Caco-2 (cell line): ENCODE measurements at places on chromosomes 16 and 17. TPM values are rescaled to one million over a fixed set of nuclear protein-coding genes. Genes with fewer than 3 reads are reported as not detected.

Gene WNT3
- 8.7 and 8.8 TPM in 2 replicates for total RNA-seq

Gene PRKAR1A
- total RNA-seq: 160 and 170 TPM in 2 replicates

Gene HNF1B
- 36.9 TPM in 2 replicates for total RNA-seq

Gene OR3A3
- total RNA-seq: not detected in 2 replicates

Gene XYLT1
- 12.5 and 12.8 TPM in 2 replicates for total RNA-seq

Gene TBC1D3
- not detected in 2 replicates for total RNA-seq

Gene C17orf107
- 0.86 and 1.0 TPM in 2 replicates for total RNA-seq

Gene TMIGD1
- total RNA-seq: not detected in 2 replicates

GRCh38 chr16:72876221-72876620 is 171.7 kb downstream of the ZFHX3 start:
- DNase-seq: no peak
- peak overlapping the region; percentile 100 for H3K27ac ChIP-seq
- peaks cover 50% of the 10 kb centered on the region for H3K4me1 ChIP-seq

GRCh38 chr17:82092094-82092586 is 5.9 kb downstream of the FASN start:
- no peak overlapping the region for H3K27ac ChIP-seq
- H3K4me3 ChIP-seq: no peak overlapping the region
- H3K36me3 ChIP-seq: peaks cover 24% of the 10 kb centered on the region
- no peaks in the 10 kb centered on the region for H3K27me3 ChIP-seq
- H3K4me1 ChIP-seq: peaks cover 11% of the 10 kb centered on the region
- no peak for DNase-seq

DNA sequence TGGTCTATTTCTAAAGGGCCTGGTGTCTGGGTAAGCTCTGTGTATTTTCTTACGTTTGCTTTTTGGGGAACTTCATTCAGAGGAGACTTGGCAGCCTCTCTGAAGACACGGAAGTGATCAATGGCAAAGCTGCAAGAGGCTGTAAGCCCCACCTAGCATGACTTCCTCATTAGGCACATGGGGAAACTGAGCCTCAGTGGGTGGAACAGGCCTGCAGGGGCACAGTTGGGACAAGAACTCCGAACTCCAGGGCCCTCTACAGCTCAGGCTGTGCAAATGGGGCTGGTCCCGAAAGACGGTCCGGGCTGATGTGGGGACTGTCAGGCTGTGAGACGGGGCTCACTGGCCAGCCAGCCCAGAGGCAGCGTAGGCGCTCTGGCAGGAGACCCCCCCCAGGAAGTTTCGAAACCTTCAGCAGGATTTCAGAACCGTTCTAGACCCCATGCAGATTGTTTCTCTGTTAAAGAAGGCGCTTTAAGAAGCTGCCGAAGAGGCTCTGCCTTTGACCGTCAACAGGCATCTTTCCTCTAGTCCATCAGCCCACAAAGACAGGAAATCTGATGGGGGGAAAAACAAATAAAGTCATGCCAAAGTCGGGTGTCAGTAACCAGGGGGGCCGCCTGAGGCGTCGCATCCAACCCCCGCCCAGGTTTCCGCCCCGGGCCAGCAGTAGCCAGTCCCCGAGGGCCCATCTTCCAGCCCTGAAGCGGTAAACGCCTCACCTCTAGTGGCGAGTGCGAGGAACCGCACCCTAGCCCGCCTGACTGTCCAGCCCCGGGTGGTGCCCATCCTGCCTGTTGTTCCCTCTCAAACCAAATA is 79.8 kb upstream of the TBC1D3K start:
- peaks cover 4% of the 10 kb centered on the region for H3K4me1 ChIP-seq
- DNase-seq: peak; percentile 34
- no peak overlapping the region for H3K27ac ChIP-seq
- H3K27me3 ChIP-seq: no peaks in the 10 kb centered on the region

DNA sequence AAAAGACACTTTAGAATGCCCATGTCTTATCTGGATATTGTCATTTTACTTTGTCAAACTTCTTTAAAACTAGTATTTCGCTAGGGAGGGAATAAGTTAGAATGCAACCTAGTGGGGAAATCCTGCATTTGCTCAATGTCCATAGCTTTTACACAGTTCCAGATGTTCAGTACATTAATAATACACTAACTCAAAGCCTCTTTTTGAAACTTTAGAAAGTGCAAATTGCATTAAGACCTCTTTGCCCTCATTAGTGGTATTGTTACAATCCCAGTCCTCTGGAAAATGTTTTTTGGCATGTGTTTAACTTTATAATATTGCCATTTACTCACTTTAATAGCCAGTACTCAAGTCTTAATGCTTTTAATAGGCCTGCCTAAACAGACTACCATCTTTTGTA is 106.8 kb downstream of the BRIP1 start:
- H3K27ac ChIP-seq: no peak overlapping the region
- no peak overlapping the region for H3K4me3 ChIP-seq
- H3K27me3 ChIP-seq: no peaks in the 10 kb centered on the region

- no peak overlapping the region for H3K27ac ChIP-seq
- no peaks in the 10 kb centered on the region for H3K27me3 ChIP-seq
- H3K4me1 ChIP-seq: no peaks in the 10 kb centered on the region
- no peaks in the 10 kb centered on the region for H3K36me3 ChIP-seq
These were observed 4.1 kb downstream of the KRABD2 start for GRCh38 chr17:8372422-8372821.

DNA sequence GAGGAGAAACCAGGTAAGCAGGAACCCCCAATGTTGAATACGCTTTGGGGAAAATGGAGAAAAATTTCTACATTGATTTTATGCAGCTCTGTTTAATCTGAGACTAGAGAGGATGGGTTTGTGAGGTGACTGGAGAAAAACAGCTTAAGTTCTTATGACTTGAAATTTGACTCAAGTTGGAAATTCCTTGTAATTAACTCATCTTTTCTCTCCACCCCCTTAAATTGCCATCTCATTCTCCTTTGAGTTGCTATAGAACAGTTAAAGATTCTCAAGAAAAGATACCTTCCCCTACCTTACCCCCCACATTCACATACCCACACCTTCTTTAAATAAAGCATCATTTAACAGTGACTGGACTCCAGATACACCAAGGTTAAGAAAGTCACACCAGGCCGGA is 24.2 kb downstream of the ZNRF1 start:
- peaks cover 7% of the 10 kb centered on the region for H3K4me1 ChIP-seq
- no peak for DNase-seq
- H3K27me3 ChIP-seq: no peaks in the 10 kb centered on the region
- no peak overlapping the region for H3K4me3 ChIP-seq

DNA sequence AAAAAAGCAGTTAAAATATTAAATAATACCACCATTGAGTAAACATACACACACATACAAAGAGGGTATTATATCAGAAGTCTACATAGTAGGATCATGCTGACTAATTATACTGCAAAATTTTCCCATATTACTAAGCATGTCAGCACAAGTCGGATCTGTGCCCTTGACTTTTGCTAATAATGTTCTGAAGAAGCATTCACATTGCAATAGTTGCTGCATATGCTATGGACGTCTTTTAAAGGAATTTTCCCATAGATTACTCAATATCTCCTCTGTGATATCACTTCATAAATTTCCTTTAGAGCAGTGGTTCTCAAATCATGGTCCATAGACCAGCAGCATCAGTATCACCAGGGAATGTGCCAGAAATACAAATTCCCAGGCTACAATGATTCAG is 110.9 kb upstream of the NUDT7 start:
- H3K4me1 ChIP-seq: no peaks in the 10 kb centered on the region
- H3K4me3 ChIP-seq: no peak overlapping the region
- DNase-seq: no peak
- H3K27me3 ChIP-seq: no peaks in the 10 kb centered on the region
- H3K36me3 ChIP-seq: no peaks in the 10 kb centered on the region
- no peak overlapping the region for H3K27ac ChIP-seq

DNA sequence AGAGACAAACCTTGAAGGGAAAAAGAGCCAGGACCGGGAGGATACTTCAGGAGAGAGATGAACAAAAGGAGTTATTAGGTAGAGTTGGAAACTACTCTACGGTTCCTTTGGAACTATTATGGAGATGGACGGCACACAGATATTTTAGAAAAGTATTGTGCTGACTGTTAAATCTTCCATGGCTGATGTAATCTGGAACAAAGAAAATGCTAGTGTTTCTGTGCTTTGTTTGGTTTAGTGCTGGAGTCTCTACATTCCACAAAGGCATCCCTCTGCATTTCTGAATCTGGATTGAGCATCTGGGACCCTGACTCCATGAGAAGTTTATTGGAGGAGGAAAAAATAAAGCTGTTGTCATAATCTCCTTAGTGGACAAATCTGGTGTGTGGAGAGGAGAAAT is 57.2 kb downstream of the RPGRIP1L start:
- H3K27me3 ChIP-seq: no peaks in the 10 kb centered on the region
- no peak overlapping the region for H3K4me3 ChIP-seq
- no peaks in the 10 kb centered on the region for H3K36me3 ChIP-seq
- peak overlapping the region; percentile 60 for H3K27ac ChIP-seq
- H3K4me1 ChIP-seq: peaks cover 12% of the 10 kb centered on the region

GRCh38 chr16:56234737-56235136 is 43.4 kb downstream of the GNAO1 start:
- H3K4me1 ChIP-seq: no peaks in the 10 kb centered on the region
- H3K27ac ChIP-seq: no peak overlapping the region
- no peaks in the 10 kb centered on the region for H3K36me3 ChIP-seq
- H3K4me3 ChIP-seq: no peak overlapping the region

DNA sequence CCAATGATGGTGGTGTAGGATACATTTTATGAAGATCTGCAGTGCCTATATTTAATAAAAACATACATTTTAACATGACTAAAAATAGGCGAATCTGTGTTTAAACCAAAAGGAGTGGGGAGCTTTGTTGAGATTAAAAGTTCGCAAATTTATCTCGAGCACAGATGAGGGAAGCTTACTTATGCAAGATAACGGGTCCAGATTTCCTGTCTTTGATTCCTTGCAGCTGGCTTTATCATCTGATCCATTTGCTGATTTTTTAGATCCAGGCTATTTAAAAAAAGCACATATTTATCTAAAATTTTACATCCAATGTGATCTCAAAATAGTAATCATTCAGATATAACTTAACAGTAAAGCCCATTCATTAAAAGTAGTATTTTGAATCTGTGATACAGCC is 57.0 kb upstream of the INTS2 start:
- no peaks in the 10 kb centered on the region for H3K27me3 ChIP-seq
- DNase-seq: no peak
- no peak overlapping the region for H3K27ac ChIP-seq
- H3K36me3 ChIP-seq: no peaks in the 10 kb centered on the region
- no peaks in the 10 kb centered on the region for H3K4me1 ChIP-seq
- H3K4me3 ChIP-seq: no peak overlapping the region

- H3K27ac ChIP-seq: peak overlapping the region; percentile 94
- peak; percentile 97 for DNase-seq
- H3K36me3 ChIP-seq: no peaks in the 10 kb centered on the region
- H3K27me3 ChIP-seq: no peaks in the 10 kb centered on the region
These were observed 24.9 kb upstream of the GRB2 start for GRCh38 chr17:75430159-75430974.

GRCh38 chr17:51189628-51190027 is 23.4 kb downstream of the NME2 start:
- H3K27me3 ChIP-seq: no peaks in the 10 kb centered on the region
- H3K36me3 ChIP-seq: no peaks in the 10 kb centered on the region; the same call in 1 of the 2 replicates
- no peak for DNase-seq
- H3K27ac ChIP-seq: no peak overlapping the region

DNA sequence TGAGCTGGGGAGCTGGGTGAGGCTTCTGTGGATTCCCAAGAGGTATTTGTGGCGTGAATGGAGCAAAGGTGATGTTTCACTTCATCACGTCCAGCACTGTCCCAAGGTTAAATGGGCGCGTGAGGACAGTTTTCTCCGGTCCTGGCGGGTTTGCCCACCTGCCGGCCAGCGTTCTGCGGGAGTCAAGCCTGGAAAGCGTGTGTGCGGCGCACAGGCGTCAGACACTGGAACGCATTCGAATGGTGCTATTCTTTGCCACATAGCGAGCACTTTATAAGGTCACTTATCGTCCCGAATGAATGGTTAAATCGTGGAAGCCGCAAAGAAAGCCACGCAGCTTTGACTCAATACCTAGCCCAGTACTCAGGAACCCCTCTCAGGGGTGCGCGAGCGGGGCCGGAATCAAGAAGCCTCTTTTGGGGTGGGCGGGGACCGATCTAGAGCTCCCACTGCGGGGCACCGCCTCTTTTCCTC is 446 bp upstream of the PSMD11 start:
- H3K4me3 ChIP-seq: peak overlapping the region; percentile 93
- peaks cover 20% of the 10 kb centered on the region for H3K4me1 ChIP-seq
